ENCODE measurements at places on chromosomes 4 and X.

DNA sequence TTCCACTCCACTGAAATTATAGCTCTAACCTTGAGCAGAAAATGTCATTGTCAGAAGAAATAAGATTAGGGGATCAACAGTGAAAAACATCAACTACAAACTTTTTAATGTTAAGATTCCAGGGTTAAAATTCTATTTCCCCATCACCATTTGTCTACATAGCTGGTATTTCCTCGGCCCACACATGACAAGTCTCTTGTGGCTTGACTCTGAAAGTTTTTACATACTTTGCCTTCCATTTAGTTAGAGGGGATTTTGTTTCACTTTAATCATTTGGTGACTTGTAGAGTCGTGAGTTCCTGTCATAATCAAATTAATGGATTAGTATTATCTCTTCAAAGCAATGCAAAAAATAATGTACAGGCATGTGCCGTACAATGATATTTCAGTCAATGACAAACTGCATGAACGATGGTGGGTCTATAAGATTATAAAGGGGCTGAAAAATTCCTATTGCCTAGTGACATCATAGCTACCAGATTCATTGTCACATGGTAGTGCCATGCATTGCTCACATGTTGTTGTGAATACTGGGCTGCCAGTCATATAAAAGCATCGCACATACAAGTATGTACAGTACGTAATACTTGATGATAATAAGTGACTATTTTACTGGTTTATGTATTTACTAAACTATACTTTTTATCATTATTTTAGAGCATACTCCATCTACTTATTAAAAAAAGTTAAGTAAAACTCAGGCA, 72.0 kb downstream of the ING2 start:
- no peak for DNase-seq

GRCh38 chr4:146283758-146284651, 69.7 kb downstream of the REELD1 start:
- DNase-seq = no peak

DNA sequence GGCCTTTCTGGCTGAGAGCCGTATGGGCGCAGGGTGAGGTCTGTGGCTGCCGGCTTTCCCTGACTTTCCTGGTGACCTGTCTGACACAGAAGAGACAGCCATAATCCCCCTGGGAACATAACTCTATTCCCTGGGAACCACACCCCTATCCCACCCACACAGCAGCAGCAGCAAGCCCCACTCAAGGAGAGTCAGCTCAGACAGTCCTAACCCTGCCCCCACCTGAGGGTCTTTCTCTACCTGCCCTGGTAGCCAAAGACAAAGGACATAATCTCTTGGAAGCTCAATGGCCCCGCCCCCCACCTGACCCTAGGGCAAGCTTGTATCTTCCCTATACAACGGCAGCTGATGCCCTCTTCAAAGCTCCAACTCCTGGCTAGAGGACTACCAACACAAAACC, 74.6 kb downstream of the PABPC4L start:
- DNase-seq = no peak

DNA sequence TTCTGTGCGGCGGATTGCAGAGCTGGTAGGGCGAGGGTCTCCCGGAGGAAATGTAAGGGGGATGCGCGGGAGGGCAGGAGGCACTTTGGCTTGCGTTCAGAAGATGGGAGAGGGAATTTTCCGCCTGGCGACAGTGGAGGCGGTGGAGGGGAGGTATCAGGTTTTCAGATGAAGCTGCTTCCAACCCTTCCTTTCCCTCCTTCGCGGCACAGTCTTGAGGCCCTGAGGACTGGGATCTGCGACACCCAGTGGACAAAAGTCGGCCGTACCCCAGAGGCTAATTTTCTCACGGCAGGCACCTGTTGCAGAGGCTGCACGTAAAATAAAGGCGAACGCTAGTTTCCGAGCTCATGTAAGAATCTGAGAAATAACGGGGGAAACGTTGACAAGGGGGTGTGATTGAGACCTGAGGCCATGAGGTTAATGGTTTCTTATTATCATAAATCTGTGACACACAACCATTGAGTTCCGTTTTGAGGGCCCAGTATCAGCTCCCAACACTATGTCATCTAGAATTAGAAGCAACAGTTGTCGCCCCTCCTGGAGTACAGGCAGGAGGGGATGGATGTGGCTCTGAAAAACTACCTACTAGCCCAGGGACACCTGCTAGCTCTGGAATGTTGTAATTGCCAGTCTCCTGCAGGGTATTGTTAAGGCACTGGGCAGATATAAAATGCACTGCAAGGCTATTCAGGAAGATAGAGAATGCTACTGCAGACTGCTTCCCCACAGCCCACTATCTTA, 1.1 kb downstream of the ZCCHC18 start:
- peak; percentile 58 for DNase-seq

DNA sequence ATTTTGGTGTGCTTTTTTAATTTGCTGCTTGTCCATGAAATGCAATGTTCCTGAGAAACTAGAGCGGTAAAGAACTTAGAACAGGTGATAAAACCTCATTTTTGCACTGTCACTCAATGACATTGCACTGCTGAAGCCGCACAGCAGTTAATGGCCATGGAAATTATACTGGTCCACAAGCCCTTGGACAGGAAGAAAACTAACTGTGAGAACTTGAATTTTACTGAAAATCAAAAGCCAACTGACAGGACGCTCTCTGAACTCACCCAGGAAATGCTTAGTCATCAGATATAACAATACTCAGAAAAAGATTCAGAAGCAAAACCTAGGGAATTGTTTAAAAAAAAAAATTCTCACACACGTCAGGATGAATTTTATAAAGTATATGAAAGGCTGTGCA, 246.4 kb upstream of the SLC7A11 start:
- DNase-seq = no peak

DNA sequence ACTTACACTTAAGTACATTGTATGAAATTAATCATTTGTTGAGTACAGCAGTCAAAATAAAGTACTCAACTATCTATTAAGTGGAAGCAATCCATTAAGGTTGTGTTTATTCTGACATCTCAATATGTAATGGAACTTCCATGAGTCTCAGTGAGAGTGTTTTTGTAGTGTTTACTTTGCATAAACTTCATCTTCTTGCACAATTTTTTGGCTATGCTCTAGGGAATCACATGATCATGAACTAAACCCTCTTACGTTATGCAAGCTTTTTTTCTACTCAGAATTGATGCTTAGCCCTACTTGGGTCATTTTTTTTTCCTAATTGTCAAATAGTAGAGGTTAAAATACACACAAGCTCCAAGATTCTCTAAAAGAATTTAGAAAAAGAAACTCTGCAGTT, 21.1 kb upstream of the PIGA start:
- no peak for DNase-seq

- no peak for DNase-seq
Measured at GRCh38 chr4:125789023-125789422, 474.3 kb downstream of the FAT4 start.

GRCh38 chr4:167218022-167218608, 16.2 kb downstream of the SPOCK3 start:
- no peak for DNase-seq

DNA sequence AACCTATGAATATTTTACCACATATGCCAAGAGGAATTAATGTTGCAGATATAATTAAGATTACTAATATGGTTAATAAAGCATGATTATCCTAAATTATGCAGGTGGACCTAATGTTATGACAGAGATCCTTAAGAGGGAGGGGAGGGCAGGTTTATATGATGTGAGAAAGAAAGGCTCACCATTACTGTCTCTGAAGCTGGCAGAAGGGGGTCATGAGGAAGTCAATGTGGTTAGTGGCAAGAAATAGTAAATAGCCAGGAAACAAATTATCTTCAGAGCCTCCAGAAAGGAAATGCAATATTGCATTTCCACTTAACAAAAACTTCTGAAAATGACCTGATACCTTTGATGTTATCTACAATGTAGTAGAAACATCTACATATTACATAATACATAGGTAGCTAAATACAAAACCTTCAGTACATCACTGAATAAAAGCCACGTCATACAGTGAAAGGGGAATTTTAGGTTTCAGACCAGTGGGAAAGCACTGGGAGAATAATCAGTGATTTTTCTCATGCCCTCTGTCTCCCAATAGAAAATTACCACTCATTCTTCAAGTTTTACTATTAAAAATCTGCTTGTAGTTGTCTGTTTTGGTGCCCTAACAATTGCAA, 609.2 kb downstream of the SPOCK3 start:
- no peak for DNase-seq

GRCh38 chr4:105605493-105605892, 53.1 kb downstream of the ARHGEF38 start:
- DNase-seq = no peak

DNA sequence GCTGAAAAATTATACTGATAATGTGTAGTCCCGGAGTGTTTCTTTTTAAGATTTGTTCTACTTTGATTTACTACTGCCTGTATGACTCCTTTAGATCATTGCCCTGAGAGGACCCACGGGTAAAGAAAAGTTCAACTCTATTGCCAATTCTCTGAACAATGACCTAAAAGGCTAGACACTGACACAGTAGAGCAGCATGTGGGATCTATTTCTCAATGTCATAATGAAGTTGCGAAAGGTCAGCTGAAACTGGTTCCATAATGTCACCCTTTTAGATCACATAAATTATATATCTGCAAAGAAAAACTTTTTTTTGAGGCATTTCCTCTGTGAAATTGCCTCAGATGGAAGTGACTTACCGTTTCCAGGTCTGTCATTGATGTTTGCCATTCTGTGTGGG, 67.4 kb downstream of the GLRB start:
- no peak for DNase-seq

GRCh38 chrX:136665258-136665900, 17.4 kb downstream of the CD40LG start:
- DNase-seq = peak; percentile 69

- DNase-seq = no peak
Measured at GRCh38 chrX:43940816-43941474, 32.2 kb downstream of the NDP start.

- no peak for DNase-seq
Measured at GRCh38 chr4:182932651-182933050, 15.5 kb upstream of the DCTD start.

DNA sequence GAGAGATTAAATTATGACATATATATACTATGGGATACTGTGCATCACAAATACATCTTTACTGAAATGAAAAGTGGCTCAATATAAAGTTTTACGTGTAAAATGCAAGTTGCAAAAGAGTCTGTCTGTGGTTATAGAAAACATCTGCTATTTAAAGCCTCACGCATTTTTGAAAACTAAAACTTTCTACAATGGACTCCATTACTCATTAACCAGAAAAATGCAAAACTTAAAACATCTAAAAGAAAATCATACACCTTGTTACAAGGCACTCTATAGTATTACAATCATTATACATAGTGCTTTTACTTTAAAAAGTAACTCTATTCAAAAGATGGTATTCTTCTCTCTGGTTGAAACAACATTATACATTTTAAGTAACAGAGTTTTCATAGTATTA, 755.6 kb downstream of the DMD start:
- DNase-seq = no peak

DNA sequence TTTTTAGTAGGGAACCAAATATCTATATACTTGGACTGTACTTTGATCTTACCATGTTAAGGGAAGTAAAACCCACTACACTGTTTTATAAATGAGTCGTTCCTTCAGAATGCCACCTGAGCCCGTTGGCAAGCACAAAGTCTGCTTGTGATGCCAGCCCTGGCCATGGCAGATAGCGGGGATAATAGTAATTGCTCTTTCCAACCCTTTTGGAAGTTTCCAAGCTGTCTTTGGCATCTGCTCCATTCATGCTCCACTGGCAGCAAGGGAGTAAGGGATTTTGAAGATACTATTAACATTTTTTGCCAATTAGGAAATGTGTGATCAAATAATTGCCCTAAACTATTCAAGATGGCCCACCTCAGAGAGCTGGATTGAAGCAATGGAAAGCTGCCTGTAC, 689.2 kb upstream of the SLIT2 start:
- DNase-seq = no peak

GRCh38 chr4:138190452-138190858, 51.7 kb downstream of the SLC7A11 start:
- DNase-seq = peak; percentile 11

DNA sequence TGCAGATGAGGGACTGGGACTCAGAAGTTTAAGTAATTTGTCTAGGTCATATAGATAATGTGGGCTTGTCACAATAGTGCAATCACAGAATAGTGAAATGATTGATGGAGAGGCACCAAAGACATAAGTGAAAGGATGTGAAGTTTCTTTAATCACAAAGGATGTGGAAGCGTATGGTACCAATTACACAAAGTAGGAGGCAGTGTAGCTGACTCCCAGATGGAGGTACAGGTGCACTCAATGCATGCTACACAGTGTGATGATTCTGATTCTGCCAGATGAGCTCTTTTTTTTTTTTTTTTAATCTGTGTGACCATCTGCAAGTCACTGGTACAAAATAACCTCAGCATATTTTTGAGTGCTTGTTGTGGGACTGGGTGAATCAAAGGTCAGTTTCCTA, 411.3 kb downstream of the SPRY1 start:
- no peak for DNase-seq

- DNase-seq = no peak
Measured at GRCh38 chr4:119240128-119240527, 27.6 kb downstream of the USP53 start.

- DNase-seq = no peak
Measured at GRCh38 chr4:5391492-5391891, 316.9 kb downstream of the EVC2 start.

DNA sequence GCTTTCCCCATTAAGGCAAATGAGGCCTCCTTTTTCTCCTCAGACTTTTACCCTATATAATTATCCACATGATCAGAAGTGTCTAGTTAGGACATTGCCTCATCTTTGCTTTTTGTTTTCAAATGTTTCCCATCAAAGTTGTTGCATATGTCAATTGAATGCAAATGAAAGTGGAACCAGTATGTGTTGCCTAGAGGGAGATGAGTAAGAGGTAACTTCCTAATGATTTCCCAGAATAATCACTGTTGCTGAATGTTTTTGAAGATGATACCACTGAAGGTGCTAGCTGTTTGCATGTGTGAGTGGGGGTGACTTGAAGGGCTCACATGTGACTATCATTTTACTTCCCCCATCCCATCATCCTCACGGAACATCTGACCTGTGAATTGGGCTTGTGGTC, 33.9 kb downstream of the PAK3 start:
- no peak for DNase-seq

DNA sequence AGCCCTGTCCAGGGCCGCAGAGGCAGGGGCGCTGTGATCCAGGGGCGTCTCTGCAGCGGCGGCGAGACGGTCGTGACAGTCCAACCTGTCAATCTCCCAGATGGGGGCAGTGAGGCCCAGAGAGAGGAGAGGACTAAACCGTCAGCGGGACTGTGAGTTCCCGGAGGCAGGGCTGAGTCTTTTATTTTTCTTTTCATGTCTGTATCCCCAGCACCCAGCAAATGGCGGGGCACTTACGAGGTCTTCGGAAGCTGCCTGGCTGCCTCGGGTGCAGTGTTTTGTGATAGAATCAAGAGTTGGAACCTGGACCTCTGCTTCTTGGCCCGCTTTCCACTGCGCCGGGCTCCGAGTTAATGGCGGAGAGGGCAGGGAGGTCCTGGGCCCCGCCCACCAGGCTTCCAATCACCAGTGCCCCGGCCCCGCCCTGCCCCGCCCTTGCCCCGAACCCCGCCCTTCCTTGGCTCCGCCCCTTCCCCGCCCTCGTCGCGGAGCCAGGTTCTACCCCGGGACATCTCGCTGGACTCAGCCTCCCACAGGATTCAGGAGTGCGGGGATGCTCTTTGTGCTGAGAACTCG, 35.3 kb upstream of the GRPEL1 start:
- peak; percentile 36 for DNase-seq

GRCh38 chrX:155216940-155217440, 730 bp downstream of the VBP1 start:
- peak; percentile 9 for DNase-seq
